ENCODE measurements at places on chromosomes 7 and 10.

DNA sequence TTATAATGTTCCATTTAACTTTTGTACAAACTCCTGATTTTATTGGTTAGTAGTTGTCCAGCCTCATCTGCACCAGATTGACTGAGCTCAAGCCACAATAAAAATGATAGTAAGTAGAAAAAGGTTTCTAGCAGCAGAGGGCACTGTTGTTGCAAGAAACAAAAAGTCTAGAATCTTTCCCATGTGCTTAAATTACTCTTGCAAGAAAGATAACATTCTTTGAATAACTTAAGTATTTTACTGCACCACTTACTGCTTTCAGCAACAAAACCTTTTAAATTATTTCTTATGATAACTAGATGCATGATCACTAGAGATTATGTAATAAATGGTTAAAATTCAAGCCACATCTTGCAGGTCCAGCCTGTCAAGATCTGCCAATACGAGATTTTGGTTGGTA lies 27.0 kb downstream of the LMOD2 start:
- peak; percentile 29 for DNase-seq

GRCh38 chr10:130756651-130757050 lies 554.9 kb downstream of the TCERG1L start:
- no peak for DNase-seq

DNA sequence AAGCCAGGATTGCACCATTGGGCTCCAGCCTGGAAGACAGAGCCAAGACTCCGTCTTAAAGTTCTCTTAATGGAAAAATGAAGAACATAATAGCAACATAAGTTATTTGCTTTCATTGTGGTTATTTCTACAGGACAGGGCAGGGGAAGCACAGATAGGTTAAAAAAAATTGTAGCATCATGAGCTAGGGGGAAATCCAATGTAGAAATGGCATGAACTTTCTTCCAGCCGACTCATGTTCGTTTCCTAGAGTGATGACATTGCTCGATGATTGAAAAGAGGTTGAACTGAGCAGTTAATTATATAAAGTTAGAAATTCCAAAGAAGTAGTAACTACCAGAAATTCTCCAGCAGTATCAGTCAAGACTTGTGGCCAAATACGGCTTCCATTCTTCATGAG lies 64.9 kb downstream of the DAGLB start:
- DNase-seq: no peak

DNA sequence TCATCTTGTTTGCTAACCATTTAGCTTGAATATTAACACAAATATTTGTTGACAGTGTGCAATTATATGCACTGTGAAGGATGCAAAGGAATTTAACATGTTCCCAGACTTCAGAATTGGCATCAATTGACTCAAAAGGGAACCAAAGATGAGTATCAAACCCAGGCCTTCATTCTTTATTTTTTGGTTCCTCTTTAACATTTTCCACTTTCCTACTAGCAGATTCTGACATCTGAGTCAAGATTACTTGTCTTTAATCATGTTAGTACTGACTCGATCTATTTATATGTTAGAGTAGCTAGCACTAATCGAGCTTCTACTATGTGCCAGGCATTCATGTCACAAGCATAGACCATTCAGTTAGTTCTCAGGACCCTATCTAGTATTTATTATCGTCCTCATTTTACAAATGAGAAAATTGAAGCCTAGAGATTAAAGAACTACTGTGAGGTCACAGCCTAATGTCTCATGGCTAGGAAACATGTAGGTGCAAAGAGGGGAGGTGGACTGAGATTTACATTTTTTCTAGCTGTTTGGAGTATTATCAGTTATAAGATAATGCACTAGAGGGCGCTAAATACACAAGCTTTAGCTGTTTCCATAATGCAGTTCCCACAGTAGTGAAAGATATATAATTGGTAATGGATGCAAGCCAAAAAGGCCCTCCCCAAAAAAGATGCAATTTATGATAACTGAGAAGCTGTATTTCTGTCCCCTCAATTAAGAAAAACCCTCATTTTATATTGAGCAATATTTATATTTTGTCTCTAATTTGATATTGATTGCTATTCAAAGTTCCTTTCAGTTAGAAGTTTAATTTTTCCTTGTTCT lies 32.9 kb upstream of the KMT2E start:
- DNase-seq: peak; percentile 58

- no peak for DNase-seq
These were observed 88.4 kb downstream of the TACC2 start for GRCh38 chr10:122077311-122077875.

Measured in thymus (tissue), 14 donors.